ENCODE measurements at places on chromosomes 2 and 18.

- DNase-seq = no peak
These were observed 109.3 kb upstream of the LINC00305 start for GRCh38 chr18:64258111-64258650.

DNA sequence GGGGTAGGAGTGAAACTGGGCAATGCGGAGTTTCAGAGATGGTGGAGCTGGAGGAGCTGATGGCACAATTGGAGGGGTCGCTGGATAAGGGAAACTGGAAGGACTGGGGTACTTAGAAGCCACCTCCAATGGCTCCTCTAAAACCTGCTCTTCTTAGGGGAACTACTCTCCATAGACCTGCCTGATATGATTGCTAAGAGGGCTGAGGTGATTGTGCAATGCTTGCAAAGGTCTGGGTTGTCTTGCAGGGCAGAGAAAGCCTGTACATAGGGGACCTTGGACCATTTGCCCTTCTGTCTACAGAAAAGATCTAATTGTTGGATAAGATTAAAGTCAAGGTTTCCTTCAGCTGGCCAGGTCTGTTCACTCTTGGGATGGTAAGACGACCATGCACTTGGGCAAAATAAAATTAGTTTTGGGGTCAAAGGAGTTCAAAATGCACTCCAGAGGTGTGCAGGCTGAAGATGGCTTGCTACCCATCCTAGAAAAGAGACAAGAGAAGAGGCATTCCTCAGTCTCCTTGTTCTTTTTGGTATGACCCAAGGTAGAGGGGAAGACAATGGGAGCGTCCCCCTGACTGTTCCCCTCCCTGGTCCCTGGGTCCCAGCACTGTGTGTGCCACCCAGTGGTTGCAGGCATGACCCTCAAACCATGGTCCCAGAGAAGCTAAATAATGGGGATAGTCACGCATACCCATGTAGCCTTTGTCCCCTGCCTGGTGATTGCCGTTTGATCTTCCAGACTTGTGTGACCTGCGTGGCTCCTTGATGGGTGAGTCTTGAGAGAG, 41.1 kb downstream of the STK17B start:
- DNase-seq = no peak

DNA sequence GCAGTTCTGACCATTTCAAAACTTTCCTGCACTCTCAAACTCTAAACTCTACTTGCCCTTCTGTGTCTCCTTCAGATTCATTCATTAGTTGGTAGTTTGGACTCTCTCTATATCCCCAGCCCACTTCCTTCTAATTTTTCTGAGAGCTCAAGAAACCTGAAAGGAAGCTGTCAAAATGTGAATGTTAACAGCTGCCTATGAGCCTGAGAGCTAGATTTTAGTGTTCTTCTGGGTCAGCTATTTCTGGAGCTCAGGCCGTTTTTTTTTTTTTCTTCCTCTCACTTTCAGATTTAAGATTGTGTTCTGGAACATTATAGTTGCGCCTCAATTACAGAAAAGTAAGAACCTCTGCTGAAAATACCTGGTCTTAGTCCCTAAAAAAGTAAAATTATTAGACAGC, 73.1 kb downstream of the RTN4 start:
- DNase-seq = no peak

DNA sequence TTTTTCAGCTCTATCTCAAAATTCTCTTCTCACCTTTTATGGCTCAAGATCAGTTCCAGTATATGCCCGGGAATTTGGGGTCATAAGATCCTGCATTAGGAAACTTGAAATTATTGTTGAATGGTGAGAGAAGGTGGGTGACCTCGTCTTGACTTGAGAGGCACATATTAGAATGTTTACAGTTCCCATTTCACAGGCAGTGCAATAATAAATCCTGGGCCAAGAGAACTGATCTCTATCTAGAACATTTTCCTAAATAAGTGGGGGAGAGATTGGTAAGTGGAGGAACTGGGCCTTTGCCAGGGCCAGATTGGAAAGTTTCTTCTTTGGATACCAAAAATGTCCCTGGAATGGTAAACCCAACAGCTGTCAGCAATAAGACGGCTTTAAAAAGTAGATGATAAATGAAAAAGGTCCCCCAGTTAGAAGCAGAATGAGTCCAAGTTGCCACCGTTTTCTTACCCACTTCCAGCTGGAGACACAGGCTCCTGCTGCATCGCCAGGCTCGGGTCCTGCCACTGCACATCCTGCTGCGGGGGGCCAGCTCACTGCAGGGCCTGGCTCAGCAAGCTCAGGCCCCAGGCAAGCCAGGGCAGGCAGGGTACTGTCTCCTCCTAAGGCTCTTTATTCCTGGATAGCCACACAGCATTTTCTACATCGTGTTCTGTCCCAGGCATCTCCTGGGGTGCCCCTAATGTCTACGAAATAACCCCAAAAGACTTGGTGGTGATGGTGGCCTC, 126.4 kb upstream of the EPAS1 start:
- DNase-seq = no peak

- no peak for DNase-seq
These were observed 108.9 kb upstream of the ITGA4 start for GRCh38 chr2:181348107-181348837.

- DNase-seq = no peak
These were observed 207.5 kb upstream of the FOSL2 start for GRCh38 chr2:28185153-28185552.

- no peak for DNase-seq
These were observed 18.7 kb upstream of the CCBE1 start for GRCh38 chr18:59715966-59716369.

- DNase-seq = no peak
These were observed 188.3 kb downstream of the TWIST2 start for GRCh38 chr2:239035997-239036731.

- no peak for DNase-seq
These were observed 93.3 kb downstream of the COL5A2 start for GRCh38 chr2:189086250-189086649.

DNA sequence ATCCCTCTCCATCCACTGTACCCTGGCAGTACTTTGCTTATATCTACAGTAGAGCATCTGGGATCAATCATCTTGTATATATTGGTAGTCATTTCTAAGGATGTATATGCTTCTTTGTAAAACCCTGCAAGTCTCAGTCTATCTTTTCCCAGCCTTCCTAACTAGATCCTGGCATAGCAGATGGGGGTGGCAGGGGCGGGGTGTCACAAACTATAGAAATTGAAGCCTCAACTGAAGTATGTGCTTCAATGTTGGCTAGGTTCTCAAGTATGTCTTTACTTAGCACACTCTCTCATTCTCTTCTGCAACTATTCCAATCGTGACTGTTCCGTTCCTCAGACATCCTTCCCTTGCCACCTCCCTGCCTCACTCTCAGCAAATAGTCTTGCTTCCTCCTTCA, 30.1 kb upstream of the AGPS start:
- DNase-seq = no peak

GRCh38 chr2:149617476-149617875, 29.9 kb upstream of the MMADHC start:
- no peak for DNase-seq

DNA sequence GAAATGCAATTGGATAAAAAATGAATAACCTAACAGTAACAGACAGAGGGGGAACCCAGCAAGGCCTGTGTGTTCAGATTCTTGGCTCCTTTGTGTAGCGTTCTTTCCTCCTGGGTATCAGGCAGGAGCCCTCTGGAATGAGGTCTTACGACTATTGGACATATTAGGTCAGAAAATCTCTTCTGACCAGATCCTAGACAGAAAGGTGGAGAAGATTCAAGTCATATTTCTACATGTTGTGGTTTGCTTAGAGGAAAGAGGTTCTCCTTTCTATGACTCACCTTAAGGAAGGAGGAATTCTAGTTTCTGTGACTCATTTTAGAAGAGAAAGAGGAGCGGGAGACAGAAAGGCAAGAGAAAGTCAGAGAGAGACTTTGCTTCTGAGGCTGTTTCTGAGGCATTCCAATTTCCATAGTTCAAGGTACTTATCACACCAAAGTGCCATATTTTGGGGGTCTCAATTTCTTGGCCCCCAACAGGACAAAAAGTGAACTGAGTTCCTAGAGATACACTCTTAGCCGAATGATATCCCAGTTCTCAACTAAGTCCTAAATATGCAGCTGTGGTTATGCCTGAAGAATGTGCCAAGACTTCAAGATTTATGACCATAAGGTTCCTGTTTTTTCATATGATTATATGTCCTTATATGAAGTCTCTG, 618.6 kb downstream of the ZEB2 start:
- peak; percentile 81 for DNase-seq

GRCh38 chr2:201754717-201755415, 25.9 kb downstream of the ALS2 start:
- DNase-seq = no peak

DNA sequence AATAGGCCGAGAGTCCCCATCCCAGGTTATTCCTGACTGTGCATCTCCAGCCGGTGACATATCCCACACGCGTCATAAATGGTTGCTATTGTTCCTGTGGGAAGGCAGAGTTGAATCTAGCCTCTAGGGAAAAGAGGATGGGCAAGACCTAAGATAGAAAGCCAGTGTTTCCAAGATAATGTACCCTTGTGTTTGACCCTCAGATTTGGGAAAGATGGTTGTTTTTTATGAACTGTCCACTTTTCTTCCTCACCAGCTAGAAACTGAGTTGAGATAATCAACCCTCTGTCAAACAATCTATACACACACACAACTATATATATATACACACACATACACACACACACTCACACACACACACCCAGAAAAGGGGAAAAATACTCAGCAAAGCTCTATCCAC, 131.0 kb downstream of the PRKCE start:
- no peak for DNase-seq

- DNase-seq = no peak
These were observed 157.5 kb downstream of the FSIP2 start for GRCh38 chr2:185895828-185896693.

- peak; percentile 21 for DNase-seq
These were observed 39.7 kb upstream of the RAPH1 start for GRCh38 chr2:203574824-203575223.

GRCh38 chr2:33033606-33034081, 86.9 kb downstream of the LTBP1 start:
- no peak for DNase-seq

- DNase-seq = no peak
These were observed 258.6 kb downstream of the SRBD1 start for GRCh38 chr2:45352506-45352905.

- peak; percentile 87 for DNase-seq
These were observed 36.4 kb downstream of the STK39 start for GRCh38 chr2:168210895-168211570.

- no peak for DNase-seq
These were observed 66.8 kb downstream of the ZNF236 start for GRCh38 chr18:76889091-76889699.

DNA sequence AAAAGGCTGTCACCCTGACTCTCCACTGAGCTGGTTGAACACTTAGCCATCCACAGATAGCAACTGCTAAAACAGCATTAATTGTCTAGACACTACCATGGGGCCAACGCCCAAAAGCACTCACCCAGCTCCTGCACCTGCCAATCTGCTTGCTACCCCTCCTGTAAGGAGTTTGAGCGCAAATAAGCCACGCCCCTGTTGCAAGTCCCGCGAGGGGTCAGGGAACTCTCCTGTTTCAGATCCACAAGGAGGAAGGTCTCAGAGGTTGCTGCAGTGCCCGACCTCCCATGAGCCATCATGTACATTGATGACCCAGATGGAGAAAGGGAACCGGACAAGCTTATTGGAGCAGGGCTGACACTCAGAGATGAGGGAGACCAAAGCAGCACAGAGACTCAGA, 106.8 kb downstream of the ZNF516 start:
- DNase-seq = no peak

GRCh38 chr18:9731380-9731779, 23.3 kb downstream of the RAB31 start:
- DNase-seq = no peak

DNA sequence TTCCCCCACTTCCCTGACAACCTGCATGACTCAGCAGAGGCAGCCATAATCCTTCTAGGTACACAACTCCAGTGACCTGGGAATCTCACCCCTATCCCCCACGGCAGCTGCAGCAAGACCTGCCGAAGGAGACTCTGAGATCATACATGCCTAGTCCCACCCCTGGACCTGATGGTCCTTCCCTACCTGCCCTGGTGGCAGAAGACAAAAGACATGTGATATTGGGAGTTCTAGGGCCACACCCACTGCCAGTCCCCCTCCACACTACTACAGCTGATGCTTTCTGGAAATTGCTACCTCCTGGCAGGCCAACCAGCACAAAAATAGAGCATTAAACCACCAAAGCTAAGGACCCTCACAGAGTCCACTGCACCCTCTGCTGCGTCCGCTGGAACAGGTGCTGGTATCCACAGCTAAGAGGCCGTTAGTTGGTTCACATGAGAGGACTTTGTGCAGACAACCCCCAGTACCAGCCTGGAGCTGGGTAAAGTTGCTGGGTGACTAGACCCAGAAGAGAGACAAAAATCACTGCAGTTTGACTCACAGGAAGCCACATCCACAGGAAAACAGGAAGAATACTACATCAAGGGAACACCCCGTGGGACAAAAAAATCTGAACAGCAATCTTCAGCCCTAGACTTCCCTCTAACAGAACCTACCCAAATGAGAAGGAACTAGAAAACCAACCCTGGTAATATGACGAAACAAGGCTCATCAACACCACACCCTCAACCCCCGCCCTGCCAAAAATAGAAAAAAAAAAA, 12.5 kb downstream of the MARCO start:
- DNase-seq = no peak

DNA sequence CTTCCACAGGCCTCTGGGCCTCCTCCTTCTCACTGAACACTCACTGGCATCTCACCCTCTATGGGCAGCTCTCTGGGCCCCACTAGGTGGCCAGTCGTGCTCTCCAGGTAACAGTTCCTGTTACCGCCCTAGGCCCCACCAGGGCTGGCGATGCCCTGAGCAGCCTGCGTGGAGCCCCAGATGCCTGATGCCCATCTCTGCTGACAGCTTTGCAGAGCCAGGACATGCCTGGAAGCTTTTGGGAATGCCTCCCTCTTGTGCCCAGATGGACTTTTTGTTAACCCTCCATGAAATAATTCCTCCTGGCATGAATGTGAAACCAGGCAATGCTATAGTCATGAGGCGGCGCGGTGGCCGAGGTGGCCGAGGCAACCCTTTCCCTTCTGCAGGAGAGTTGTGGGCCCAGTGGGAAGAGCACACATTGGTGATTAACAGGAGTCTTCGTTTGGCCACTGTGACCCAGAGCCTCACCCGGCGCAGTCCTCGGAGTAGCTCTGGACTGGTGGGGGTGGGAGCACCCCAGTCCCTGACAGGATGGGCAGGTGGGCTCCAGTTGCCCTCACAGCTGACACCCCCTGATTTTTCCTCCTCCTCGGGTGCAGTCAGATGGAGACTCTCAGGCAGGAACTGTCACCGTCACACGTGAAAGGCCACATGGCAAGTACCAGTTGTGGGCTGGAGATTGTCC, 80.0 kb downstream of the SH3BP4 start:
- DNase-seq = no peak

GRCh38 chr2:75556679-75557366, 3.9 kb downstream of the EVA1A start:
- DNase-seq = no peak

GRCh38 chr2:239253701-239254436, 147.0 kb downstream of the HDAC4 start:
- no peak for DNase-seq

- no peak for DNase-seq
These were observed 1497.5 kb downstream of the DPP10 start for GRCh38 chr2:115939902-115940301.
